Stimulated activated CD4-positive, alpha-beta T cell treated with anti-CD3 and anti-CD28 coated beads, Interleukin-1b, Interleukin-23, amount 100 ng/mL, for 24 hours (primary cell): ENCODE measurements at places on chromosomes 13 and 19.

DNA sequence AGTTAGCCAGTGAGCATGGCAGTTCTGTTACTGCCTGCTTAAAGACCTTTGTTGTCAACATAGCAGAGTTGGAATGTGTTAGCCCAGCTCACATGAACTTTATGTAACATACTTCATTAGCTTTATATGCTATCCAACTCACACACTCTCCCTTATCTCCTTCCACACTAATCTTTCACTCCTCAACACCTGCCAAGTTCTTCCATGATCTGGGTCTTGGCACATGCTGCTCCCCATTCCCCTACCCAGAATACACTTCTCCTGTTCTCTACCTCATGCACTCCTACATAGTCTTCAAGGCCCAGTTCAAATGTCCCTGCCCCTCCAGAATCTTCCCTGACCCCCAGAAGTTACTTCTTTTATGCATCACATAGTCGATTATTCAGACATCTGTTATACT, 179.3 kb downstream of the KATNAL1 start:
- DNase-seq = no peak

GRCh38 chr13:109454167-109454917, 332.0 kb downstream of the IRS2 start:
- no peak for DNase-seq

- no peak for DNase-seq
Observed at GRCh38 chr13:29749401-29750182, 100.8 kb downstream of the UBL3 start.

GRCh38 chr19:40266912-40267600, 18.1 kb downstream of the AKT2 start:
- DNase-seq = no peak

GRCh38 chr13:37492741-37493514, 105.6 kb downstream of the POSTN start:
- DNase-seq = no peak

DNA sequence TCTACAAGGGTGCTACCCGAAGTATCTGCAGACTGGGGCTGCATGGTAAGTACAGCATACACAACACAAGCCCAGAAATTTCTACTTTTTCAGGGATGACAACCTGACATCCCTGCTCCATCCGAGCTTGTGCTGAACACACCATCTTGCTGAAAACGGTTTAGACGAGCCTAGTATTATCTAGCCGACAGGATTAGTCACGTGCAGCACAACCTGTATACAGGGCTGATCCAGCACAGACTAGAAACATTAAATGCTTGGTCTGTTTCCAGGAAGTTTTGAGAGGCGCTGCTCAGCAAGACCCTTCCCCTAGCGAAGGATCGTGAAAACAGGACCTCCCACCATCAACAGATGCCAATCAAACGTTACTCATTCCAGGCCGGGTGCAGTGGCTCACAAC, 4.2 kb downstream of the SMIM7 start:
- no peak for DNase-seq

DNA sequence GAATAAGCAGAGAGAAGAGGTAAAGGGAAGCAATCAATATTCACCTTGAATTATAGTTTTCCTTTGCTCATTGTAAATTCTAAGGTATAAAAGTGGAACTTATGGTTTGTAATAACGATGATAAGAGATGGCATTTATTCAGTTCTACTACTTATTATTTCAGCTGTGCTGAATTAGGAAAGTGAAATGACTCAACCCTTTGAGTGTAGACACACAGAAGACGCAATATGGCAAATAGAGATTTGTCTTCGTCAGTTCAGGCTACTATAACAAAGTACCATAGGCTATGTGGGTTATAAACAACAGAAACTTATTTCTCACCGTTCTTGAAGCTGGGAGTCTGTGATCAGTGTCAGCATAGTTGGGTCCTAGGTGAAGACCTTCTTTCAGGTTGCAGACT, 713.0 kb upstream of the PCDH9 start:
- DNase-seq = no peak
